ENCODE measurements at places on chromosomes 16 and 17.
A peak's percentile ranks its signal among the peaks of the same experiment; 100 is the strongest.

GRCh38 chr16:3147046-3147756 is 12.4 kb downstream of the ZNF213 start:
- DNase-seq = no peak

DNA sequence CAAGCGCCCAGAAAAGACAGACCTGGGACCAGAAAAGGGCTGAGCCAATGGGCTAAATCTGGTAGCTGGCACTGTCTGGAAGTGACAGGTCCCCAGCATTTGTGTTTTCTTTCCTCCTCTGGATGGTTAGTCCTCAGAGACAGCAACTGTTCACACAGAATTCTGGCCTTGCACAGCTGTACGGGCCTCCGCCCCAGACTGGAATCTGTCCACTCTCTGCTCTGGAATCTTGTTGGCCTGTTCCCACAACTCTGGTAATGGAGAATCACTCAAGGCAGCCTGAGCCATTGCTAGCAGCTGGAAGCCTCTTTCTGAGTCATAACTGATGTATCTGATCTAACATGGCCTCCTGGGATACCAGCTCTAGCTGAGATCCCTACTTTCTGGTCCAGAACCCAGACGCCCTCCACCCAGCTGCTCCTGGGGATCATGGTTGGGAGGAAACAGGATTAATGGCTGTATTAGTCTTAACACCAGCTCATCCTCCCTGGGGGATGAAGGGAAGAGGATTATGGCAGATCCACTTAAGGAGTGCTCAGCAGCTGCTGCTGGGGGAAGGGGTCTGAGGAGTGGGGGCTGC is 9.1 kb downstream of the ZNF668 start:
- peak; percentile 82 for DNase-seq

DNA sequence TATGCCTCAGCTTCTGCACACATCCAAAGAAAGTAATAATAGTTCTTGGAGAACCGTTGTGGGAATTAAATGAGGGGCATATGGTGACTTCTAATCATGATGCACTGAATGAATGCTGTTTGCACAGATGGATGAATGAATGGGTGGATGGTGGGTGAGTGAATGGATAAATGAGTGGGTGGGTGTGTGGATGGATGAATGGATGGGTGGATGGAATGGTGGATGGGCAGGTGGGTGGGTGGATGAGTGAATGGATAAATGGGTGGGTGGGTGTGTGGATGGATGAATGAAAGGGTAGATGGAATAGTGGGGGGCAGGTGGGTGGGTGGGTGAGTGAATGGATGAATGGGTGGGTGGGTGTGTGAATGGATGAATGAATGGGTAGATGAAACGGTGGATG is 44.9 kb upstream of the FOXF1 start:
- DNase-seq = no peak

GRCh38 chr17:31052187-31052889 is 42.4 kb upstream of the NF1 start:
- DNase-seq = peak; percentile 85

- DNase-seq = no peak
Observed at GRCh38 chr16:31428279-31428597, at the start of gene COX6A2. TSS of gene COX6A2 (minus strand) at chr16:31428360. CDS start at chr16:31428325, 35 bp downstream.

DNA sequence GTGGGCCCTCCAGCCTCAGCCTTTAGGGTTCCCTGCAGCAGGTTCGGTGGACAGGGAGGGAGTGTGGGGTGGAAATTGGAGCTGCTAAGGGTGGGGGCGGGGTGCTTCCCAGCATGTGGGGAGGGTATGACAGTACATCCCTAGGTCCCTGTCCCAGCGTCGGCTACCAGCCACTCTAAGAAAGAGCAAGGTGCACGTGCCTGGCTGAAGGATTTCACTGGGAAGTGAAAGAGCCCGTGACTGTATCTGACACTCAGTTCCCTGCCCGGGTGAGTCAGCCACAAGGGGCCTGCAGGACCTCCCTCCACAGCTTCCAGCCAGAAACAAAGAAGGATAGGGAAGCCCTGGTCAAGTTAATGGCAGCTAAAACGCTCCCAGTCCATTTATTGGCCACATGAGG is 4.1 kb downstream of the SNRNP25 start:
- DNase-seq = no peak

DNA sequence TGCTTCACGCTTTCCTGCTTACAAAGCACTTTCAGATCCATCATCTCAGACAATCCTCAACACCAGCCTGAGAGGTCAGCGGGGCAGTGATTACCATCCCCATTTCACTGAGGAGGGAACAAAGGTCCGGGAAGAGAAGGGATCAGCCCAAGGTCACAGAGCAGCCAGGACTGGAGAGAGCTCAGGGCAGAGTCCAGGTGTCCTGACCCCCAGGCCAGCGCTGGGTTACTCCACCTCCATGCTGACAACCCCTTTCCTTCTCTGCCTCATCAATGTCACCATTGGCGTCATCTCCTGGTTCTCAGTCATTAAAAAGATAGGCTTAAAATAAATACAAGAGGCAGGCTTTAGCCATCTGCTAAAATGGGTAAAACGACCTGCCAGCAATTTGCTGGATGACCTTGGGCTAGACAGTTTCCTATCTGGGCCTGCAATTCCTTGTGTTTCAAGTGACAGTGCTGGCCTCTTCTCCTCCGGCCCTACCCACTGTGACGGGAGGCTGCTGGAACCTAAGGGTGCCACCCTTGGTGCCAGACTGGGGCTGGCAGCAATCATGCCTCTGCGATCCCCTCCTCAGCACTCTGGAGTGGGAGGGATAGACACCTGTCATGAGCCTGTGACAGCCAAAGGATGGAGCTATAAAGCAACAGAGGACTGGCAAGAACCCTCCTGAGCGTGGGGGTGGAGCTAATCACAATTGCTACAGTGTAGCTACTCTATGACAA is 79.5 kb upstream of the CCL1 start:
- no peak for DNase-seq

GRCh38 chr16:60110531-60110930 is 1376.4 kb upstream of the GOT2 start:
- DNase-seq = no peak

- peak; percentile 87 for DNase-seq
Observed at GRCh38 chr16:80993307-80993706, 13.4 kb downstream of the CMC2 start.

DNA sequence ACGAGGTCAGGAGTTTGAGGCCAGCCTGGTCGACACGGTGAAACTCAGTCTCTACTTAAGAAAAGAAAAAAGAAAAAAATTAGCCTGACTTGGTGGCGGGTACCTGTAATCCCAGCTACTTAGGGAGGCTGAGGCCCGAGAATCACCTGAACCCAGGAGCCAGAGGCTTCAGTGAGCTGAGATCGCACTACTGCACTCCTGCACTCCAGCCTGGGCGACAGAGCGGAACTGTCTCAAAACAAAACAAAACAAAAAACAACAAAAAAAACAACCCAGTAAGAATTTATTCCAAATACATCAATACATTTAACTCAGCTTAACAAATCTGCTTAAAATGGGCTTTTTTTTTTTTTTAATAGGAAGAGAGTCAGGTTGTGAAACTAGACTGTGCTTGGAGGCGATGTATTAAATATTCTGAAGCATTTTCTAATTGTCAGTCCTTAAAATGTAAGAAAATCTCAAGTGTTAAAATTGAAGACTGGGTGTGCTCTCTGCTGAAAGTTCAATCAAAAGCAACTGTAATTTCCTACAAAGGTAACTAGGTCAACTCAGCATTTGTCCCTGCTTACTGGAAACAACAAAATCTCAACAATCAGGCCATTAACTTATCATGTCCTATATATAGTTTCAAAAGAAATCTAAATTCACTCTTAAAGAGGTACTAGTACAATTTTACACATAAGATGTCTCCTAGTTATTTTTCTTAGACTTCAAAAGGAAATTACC is 23.2 kb downstream of the KANSL1 start:
- no peak for DNase-seq

- DNase-seq = no peak
Observed at GRCh38 chr17:64291268-64291851, 28.3 kb upstream of the TEX2 start.

DNA sequence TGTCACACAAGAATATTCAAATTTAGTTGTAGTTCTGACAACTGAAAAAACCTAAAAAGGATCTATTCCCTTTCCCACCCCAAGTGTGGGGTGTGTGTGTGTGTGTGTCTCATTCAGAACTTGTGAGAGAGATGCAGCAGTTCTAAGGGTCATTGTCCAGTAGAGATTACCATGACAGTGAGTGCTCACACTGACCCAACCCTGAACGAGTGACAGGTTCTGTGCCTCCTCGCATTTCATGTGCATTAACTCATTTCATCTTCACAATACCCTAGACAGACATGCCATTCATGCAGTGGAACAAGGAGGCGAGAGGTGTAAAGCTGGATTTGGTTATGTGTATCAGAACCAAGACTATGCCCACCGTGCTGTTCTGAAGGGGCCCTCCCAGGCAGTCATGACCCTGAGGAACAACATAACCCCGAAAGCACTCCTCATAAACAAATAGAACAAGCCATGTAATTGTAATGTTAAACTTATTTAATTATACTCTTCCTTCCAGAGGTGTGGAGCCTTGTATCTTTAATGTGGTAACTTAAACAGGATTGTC is 102.1 kb downstream of the CLEC16A start:
- DNase-seq = no peak

DNA sequence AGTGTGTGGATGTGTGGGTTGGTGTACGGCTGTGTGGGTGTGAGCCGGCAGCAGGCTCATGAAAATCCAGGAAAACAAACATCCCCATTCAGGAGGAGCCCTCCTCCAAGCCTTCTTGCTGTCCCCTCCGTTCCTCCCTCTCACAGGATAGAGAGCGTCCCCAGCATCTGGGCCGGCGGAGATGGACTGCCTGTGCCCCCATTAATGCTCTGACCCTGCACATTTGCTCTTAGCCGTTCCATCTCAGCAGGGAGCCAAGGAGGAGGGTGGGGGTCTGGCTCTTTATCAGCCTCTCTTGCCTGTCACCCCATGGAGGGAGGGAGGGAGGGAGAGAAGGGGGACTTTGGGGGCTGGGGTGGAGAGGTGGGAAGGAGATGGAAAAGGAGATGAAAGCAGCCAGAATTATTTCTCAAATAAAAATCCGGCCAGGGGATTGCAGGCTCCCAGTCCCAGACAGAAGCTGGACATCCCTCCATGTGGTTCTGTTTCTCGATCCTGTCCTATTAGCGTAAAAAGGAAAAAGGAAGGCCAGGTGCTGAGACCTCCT is 240.0 kb upstream of the ZFHX3 start:
- no peak for DNase-seq

DNA sequence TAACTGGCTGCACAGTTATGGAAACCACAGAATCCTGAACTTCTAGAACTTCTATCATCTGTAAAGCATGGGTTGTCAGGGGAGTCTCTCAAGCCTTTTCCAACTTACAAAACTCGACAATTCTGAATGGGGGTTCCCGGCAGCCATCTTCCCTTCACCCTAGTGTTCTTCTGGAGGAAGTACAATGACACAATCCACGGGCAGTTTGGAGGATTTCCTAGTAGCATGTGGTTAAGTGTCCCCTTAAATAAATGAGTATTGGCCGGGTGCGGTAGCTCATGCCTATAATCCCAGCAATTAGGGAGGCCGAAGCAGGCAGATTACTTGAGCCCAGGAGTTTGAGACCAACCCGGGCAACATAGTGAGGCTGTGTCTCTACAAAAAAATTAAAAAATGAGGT is 2.1 kb downstream of the SLC16A6 start:
- DNase-seq = no peak

DNA sequence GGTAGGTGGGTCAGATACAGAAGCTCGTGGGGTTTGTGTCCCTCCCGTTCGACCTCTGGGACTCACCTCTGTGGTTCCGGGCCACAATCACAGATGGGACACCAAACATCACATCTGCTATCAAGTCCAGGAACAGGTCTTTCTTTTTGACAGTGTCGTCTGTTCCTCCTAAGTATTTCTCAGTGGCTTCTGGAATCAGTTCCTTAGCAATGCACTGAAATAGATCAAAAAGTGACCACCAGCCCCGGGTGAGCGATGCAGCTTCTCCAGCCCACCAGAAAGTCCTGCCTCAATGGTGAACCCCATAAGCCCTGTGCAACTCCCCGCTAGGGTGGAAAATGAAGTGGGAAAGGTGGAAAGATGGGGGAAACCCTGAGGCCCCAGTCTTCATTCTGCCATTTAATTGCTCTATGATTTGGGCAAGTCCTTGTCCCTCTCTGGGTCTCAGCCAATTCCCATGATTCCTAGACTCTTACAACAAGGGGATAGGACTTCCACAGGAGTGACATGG is 22.4 kb downstream of the CES1 start:
- DNase-seq = no peak

- no peak for DNase-seq
Observed at GRCh38 chr16:84594725-84595038, 23.2 kb downstream of the COTL1 start.

GRCh38 chr17:32461498-32461852 is 17.2 kb downstream of the PSMD11 start:
- no peak for DNase-seq

DNA sequence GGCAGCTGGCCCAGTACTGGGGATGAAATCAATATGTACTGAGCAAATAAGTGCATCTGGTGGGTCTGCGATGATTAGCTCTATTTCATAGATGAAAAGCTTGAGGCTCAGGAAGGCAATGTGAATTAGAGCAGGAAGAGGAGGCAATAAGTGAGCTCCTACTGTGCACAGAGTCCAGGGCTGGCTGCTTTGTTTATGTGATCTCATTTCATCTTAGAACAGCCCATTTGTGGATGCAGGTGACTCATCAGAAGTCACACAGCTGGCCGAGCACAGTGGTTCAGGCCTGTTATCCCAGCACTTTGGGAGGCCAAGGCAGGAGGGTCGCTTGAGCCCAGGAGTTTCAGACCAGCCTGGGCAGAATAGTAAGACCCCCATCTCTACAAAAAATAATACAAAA is 7.1 kb downstream of the TMEM114 start:
- DNase-seq = no peak
